Femur (tissue), 1 donor: ENCODE measurements at places on chromosomes 6 and 20.
A peak's percentile ranks its signal among the peaks of the same experiment; 100 is the strongest.

GRCh38 chr20:56060486-56060885, 55.2 kb upstream of the CBLN4 start:
- DNase-seq: no peak

- no peak for DNase-seq
Measured at GRCh38 chr6:82524031-82524430, 160.4 kb downstream of the TPBG start.

DNA sequence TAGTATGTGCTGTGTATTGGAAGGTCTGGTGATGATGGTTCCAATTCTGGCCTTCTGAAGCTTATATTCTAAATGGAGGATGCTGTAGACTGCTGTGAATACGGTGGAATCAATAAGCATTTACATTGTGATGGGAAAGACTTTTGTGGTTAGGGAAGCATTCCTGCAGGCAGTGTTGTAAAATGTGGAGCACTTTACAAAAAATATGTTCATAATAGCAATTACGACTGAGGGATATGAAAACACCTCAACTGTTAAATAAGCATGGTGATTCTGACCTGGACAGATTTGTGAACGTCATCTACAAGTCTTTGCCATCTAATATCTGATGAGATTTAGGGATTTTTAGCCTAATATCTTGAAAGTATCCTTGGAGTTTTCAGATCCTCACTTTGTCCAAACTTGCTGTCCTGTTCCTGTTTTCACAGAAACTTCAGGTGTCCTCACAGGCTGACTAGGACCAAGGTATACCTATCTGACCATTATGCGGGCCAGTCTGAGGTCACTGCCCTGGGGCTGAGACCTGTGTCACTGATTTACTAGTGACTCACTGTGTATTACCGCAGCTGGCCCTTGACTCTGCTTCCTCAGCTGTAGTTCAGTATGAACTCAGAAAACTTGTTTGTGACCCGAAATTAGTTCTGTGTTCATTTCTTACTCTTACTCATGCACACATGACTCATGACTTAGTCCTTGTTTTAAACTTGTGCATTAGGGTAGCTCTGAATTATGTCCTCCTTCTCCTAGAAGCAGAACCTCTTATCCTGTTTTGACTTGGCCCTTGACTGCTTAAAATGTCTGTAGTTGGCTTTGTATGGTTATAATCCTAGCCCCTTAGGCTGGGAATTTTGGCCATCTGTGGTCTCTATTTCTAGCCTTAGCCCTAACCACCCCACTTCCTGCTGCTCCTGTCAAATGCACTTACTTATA, 343.0 kb downstream of the CDKAL1 start:
- no peak for DNase-seq

GRCh38 chr20:6395695-6396094, 272.9 kb upstream of the FERMT1 start:
- no peak for DNase-seq

DNA sequence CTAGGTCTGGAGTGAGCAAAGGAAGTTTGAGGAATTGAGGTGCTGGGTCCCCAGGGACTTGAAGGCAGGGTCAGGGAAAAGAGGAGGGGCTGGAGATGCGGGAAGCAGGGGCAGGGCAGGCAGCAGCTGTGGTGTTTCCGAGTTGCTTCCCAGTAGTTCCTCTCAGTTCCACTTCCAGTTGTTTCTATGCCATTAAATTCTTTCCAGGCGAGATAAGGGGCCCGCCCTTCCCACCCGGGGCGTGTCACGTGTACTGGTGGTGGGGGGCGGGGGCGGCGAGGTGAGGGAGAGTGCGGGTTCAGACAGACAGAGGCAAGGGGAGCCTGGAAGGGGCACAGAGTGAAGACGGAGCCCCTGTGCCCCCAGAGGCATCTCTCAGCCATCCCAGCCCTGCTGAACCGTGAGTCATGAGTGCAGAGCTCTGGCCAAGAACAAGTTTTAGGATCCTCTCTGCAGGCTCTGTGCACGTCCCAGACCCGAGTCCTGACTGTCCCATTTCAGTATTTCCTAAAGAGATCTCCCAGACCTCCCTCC, 977 bp downstream of the TNXB start:
- DNase-seq: peak; percentile 88

- DNase-seq: no peak
Measured at GRCh38 chr6:56510984-56511531, 131.6 kb downstream of the DST start.

- no peak for DNase-seq
Measured at GRCh38 chr6:108728826-108729225, 119.4 kb upstream of the ARMC2 start.

GRCh38 chr6:130187335-130188206, 35.2 kb downstream of the SAMD3 start:
- DNase-seq: no peak

DNA sequence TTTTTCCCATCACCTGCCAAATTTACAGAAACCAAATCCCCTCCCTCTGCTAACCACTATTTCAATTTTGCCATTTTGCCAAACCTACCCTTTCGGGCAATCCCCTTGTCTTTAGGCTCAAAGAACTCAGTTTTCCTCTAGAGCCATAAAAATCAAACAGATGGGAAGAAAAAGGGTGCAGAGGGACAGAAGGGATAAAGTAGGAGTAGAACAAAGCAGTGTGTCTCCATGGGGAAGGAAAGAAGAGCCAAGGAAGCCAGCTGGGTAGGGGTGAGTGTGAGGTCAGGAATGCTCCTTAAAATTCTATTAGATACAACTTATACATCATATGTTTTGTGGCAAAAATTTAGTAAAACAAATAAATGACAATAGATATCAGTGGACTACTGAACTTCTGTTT, 316.5 kb downstream of the BTBD9 start:
- peak; percentile 46 for DNase-seq

- DNase-seq: no peak
Measured at GRCh38 chr6:25172819-25173218, 106.4 kb upstream of the CARMIL1 start.

DNA sequence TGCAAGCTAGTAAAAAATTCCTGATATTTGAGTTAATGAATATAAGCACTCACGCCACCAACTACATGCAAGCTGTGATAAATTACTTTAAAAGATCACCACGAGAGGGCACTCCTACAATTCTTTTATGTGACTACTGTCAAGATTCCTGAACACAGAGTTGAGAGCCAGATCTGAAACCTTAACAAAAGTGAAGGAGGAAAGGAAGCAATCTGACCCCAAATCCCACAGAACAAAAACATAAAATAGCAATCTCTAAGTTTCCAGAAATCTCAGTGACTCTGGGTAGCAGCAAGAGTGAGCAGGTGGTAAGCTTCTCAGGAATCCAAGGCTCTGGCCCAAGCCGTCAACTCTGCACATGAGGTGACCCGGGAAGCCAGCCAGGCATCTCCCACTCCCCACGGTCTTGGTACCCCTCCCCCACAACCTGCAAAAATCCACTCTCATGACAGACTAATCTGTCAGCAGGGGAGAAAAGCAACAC, 55.1 kb downstream of the STAU1 start:
- no peak for DNase-seq

GRCh38 chr6:142929751-142930358, 15.1 kb downstream of the HIVEP2 start:
- no peak for DNase-seq
